ENCODE measurements at places on chromosomes 7 and 10.
A peak's percentile ranks its signal among the peaks of the same experiment; 100 is the strongest.

DNA sequence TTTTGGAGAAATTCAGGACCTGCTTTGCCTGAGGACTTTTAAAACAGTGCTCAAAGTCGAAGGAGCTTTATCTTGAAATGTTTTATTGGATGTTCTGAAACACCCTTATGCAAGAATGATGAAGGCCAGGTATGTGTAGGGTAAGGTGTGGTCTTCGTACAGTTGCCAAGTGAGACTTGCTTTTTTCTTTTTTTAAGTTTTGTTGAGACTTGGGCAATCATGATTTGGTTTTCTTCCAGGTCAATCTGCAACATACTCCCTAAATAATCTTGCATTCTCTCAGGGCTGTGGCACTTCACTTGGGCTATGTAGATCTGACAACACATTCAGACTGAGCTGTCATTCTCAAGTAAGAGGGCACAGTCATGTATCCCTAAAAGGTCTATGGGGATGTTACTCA lies 75.0 kb downstream of the GATA3 start:
- no peak for DNase-seq

GRCh38 chr7:44979481-44980392 lies 922 bp upstream of the MYO1G start:
- DNase-seq, result peak; percentile 81

DNA sequence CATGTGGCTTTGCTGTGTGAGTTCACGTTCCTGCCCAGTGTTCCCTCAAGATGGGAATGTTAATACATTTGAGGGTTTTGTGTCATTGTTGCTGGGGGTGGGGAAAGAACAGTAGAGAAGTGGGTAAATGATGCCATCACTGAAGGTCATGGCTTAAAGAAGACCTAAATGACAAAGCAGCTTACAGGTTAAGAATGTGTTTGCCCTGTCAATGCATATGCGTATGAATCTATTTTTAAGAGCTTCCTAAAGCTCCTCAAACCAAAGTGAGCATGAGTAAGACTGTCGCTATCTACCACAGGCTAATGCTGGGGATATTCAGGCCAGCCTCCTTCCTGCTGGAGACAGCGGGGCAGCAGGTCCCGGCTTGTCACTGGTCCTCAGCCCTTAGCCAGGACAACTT lies 162.9 kb downstream of the CREB5 start:
- DNase-seq, result no peak

GRCh38 chr7:75849573-75849972 lies 29.3 kb upstream of the RHBDD2 start:
- DNase-seq, result no peak

- no peak for DNase-seq
These were observed 70.4 kb upstream of the ITPRID1 start for GRCh38 chr7:31443457-31443856.

GRCh38 chr10:71966046-71967004 lies 2.1 kb downstream of the CHST3 start:
- no peak for DNase-seq

DNA sequence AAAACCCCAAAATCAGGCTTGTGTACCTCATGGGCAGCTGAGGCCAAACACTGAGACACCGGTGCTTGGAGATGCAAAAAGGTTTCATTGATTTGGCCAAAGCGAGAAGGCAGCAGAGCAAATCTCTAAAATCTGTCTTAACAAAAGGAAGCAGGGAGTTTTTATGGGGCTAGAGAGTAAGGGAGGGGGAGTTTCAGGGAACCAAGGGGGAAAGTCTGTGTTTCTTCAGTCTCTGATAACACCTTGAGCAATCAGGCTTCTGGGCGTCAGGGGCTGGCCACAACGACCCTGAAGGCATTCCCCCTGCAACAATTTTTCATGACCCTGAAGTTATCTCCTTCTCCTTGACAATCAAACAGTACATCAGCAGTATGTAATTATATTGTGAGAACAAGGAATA lies 2.7 kb upstream of the ZNF786 start:
- no peak for DNase-seq

DNA sequence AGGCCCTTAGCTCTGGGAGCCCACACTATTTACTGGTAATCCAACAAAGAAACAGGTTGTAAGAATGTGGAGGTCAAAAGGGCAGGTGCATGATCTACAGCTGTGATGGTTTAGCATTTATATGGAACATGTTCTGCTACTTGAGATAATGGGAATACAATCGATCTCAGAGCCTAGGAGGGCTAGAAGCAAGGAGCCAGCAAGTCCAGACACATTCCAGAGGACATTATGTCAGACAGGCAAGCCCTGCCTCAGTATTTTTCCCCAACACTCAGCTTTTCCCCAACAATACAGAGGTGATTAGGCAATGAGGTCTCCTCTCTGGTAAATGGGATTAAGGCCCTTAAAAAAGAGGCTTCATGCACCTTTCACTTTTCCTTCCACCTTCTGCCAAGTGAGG lies 21.4 kb upstream of the GNAT3 start:
- peak; percentile 62 for DNase-seq

DNA sequence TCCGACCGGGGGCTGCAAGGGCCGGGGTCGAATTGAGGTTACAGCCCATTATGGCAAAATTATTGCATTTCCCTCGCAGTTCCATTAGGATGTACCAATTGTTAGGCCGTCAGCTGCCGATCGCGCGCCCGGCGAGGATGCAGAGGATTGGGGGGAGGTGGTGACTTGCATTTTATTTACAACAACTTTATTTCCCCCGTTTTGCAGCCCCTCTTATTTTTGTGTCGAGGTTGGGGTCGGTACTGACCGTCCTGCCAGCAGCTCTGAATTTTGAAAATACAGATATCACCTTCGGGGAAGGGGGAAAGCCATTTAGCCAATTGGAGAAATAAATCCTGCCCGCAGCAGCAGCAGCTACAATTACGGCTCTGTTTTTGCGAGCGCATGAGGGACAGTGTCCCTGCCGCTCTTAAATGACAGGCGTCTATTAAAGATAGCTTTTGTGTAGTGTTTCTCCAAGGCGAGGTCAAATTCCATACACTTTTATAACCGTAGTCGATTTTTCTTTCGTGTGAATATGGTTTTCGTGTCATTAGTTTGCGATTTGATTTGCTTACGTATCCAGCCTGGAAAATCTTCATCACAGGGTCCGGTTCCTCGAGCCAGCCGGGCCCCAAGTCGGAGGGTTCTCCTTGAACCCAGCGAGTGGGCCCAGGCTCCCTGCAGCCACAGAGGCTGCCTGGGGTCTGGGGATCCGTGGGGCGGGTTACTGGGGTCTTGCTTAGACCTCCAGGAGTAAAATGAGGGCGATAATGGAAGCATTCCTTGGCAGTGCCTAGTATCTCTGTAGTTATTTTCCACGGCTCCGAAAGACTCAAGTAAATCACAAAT lies 684 bp upstream of the HOXA5 start:
- DNase-seq, result peak; percentile 49

DNA sequence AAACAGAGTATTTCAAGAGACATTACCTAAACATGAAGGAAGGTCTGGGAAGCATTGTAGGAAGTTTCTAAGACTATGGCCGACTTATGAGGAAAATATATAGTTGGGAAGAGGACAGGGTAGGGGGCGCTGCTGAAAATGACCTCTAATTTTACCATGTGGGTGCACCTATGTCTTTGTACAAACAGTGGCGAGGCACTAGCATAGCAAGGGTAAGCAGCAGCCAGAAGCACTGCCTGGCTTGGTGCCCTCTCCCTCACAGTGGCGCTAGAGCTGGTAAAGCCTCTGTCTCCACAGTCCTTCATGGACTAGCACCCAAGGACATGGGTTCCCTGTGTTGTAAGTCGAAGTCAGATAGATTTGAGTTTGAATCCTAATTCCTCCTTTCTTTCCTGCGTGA lies 461.2 kb downstream of the INHBA start:
- DNase-seq, result no peak

DNA sequence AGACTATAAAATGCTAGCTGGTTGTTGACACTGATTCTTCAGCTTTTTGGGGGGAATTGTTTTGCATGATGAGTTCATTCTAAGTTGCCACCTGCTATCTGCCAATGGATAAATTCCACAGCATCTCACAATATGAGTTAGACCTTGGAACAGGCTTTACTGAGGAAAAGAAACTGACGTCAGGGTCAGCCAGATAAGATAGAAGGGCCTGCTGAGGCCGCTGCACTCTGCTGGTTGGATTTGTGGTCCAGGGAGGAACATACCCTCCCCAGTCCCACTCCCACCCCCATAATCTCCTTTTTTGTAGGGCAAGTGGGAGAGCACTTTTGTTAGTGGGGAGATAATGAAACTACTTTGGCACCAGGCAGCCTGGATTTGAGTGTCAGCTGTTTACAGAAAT lies 110.6 kb upstream of the PRR15 start:
- DNase-seq, result no peak

GRCh38 chr7:29342761-29343160 lies 148.2 kb downstream of the CHN2 start:
- DNase-seq, result no peak

GRCh38 chr10:75532253-75532924 lies 101.0 kb downstream of the LRMDA start:
- DNase-seq, result no peak

DNA sequence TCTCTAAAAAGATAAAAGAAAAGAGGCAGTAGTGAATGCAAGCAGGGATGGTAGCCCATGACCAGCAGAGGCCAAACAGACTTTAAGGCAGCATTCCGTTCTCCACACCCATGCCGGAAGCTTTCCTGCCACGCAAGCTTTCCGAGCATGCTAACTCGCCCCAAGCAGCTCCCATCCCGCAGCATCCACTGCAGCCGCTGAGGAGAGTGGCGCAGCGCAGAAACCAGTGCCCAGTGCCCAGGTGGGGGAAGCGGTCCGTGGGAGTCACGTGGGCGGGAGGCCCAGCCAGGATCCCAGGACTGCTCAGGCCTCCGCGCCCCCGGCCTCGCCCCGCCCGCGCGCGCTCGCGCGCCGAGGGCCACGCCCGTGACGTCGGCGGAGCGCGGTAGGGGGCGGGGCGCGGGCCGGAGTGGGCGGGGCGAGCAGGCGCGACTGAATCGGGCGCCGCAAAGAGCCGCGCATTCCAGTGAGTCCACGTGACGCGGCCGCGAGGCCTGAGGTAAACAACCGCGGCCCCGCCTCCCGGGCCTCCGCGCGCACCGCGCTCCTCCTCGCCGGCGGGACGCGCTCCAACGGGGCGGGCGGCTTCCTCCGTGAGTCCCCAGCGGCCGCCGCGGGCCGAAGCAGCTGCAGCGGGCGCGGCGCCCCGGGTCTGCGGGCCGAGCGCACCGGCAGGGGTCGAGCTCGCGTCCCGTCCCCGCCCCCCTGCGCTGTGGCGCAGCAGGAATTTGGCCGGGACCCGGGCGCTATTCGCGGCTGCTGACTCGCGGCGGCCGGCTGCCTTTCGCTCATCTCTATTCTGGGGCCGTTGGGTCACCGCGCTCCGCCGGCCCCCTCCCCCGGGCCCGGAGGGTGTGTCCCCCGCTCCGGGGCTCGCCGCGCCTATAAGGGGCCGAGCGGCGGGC lies at the start of gene OTUD1:
TSS of gene OTUD1 (plus strand) at position 529 of the 905 bp plus-strand sequence. CDS start 383 bp downstream, outside the sequence.
- DNase-seq, result peak; percentile 94

DNA sequence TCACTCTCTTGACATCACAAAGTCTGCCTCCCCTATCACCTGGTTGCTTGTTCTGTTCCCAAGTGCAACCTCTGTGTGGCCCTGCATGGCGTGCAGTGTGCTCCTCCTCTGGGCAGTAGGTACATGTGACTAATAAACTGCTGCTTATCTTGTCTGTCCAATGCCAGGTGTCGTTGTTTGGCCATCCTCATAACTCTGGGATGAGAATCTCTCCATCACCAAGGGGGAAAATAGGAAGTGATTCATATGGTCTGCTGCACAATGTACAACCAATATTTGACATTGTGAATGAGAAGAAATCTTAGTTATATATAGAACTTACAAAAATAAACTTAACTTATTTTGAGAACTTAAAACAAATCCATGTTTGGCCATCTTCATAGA lies 135.2 kb downstream of the INHBA start:
- DNase-seq, result no peak

- DNase-seq, result no peak
These were observed 15.5 kb downstream of the CREB3L2 start for GRCh38 chr7:137986252-137987017.

GRCh38 chr7:149669121-149669818 lies 104.1 kb downstream of the ZNF467 start:
- DNase-seq, result no peak

DNA sequence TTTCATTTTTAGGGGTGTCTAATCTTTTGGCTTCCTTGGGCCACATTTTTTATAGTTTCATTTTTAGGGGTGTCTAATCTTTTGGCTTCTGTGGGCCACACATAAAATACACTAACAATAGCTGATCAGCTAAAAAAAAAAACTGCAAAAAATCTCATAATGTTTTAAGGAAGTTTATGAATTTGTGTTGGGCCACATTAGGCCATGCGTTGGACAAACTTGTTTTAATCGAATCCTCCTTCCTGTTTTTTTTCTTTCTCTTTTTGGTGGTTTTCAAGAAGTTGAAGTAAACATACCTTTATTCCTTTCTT lies 37.4 kb downstream of the ZNRF2 start:
- no peak for DNase-seq

DNA sequence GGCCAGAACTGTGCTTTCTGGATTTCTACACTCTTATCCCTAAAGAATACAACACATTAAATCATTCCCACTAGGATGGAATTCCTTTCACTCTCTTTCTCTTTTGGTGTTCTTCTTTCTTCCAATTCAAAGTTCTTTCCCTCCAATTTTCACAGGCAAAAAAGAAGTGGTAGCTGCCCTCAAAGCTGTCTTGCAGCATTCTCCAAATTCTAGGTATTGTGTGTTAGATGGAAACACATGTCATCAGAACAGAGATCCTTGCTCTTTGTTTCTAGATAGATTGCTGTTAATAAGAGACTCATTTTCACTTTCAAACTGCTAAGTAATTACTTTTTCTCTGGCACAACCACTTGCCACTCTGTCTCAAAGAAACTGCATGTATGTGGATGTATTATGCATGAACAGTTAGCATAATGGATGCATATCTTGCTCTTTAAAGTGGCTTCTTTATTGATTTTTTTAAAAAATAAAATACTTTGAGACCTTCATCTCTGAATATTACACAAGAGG lies 31.0 kb downstream of the SHTN1 start:
- no peak for DNase-seq

- DNase-seq, result no peak
These were observed 157.7 kb downstream of the PLPP4 start for GRCh38 chr10:120614680-120615079.

DNA sequence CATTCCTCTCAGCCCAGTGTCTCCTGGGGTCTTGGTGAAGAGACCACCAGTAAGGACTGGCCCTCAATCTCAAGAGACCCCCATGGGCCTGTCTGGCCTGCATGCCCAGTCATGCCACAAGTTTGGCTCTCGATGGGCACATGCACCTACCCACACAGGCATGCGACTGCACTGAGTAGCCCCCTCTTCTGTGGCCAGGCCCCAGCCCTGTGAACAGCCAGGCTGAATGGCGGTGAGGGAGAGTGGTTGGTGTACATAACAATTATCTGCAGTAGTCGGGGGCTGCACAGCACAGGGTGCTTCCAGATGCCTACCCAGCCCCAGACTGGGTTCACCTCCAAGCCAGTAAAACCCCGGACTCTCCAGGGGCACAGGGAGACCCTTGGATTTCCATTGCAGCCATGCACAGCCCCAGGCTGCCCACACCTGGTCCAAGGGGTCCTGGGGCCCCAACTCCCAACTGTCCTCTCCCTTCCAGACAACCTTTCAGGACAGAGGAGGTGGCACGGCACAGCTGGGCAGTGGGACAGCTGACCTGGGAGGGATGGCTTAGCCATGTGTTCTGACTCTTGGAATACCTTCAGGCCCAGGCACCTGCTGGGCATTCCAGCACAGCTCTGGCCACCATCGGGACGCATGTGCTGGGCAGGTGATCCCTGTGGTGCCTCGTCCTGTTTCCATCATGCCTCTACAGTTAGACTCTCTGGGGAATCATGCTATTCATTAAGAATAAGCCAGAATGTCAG lies 21.0 kb upstream of the CSGALNACT2 start:
- DNase-seq, result no peak

- DNase-seq, result no peak
These were observed 58.9 kb downstream of the LRGUK start for GRCh38 chr7:134186027-134186426.

Measured in islet precursor cell (in vitro differentiated cells).